ENCODE measurements at places on chromosomes 16 and 17. TPM values are rescaled to one million over a fixed set of nuclear protein-coding genes. Genes with fewer than 3 reads are reported as not detected.
A peak's percentile ranks its signal among the peaks of the same experiment; 100 is the strongest.

DNA sequence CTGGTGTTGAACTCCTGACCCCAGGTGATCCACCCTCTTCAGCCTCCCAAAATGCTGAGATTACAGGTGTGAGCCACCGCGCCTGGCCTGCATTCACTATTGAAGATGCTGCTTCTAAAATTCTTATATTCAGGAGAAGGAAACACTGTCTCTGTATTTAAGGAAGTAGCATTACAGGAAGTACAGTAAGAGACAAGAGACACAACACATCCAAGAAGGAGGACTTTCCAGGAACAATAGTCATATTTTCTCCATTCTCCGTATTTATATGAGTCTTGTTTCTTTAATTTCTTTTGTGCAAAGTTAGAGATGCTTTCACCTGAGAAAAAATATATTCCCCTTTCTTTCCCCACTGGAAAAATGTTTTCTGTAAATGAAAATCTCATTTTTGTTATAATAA is 18.3 kb upstream of the ABCA3 start:
- DNase-seq = no peak

The SLC13A2 gene
- total RNA-seq = not detected

GRCh38 chr17:35676441-35676840 is 55.0 kb upstream of the RASL10B start:
- DNase-seq = no peak

The FDXR gene
- total RNA-seq = 3.4 TPM

- peak; percentile 72 for DNase-seq
Measured at GRCh38 chr17:30104575-30105339, 11.9 kb upstream of the NSRP1 start.

DNA sequence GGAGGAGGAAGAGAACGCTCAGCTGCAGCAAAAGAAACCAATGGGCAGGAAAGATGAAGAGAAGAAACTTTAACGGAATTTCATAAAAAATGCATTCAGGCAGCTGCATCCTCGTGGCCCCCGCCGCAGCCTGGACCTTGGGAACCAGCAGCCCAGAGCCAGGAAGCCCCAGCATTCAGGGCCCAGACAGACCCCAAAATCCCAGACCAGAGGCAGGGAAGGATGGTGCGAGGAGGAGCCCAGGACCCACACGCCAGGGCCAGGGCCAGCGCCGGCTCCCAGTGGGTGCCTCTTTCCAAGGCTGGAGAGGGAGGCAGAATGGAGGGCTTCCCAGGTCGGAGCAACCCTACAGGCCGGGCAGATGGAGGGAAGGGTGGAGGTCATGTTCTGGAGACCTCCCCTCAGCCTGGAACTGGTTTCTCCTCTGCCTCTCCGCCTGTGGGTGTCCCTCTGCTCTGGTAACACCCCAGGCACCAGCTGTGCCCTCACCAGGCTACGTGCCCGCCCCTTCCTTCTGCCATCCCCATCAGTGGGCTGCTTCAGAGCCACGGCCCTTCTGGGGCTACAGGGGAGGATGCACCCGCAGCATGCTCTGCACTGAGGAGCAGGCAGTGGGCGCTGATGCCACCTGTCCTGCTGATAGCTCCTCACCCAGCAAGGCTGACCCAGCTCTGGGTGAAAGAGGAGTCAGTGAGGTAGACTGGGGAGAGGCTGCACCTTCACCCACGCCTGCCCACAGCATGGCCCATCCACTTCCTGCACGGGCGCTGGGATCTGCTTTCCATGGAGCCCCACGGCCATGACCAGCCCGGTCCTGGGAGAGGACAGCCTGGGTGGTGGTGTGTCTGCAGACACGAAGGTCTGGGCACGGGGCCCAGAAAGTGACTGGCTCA is 1.2 kb upstream of the MIF4GD start:
- peak; percentile 74 for DNase-seq

DNA sequence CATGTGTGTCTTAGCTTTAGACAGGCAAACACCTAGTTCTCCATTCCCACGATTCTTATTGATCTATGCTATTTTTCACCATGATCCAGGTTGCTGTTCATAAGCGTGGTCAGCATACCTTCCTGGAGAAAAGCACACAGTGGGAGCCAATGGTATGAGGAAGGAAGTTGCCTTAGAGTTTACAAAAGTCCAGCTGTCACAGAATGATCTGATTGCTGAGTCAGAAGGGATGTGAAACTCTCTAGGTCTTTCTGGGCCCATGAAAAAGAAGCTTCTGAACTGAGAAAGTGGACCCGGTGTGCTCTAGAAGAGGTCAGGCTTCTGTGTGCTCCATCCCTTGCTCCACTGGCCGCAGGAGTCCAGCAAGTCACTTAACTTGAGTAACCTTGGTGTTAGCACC is 71.0 kb upstream of the CCL1 start:
- DNase-seq = no peak

- DNase-seq = no peak
Measured at GRCh38 chr17:60548990-60549389, 22.9 kb upstream of the APPBP2 start.

The BCL6B gene
- total RNA-seq = 11.9 TPM

- no peak for DNase-seq
Measured at GRCh38 chr17:70804161-70804560, 634.8 kb downstream of the KCNJ2 start.

DNA sequence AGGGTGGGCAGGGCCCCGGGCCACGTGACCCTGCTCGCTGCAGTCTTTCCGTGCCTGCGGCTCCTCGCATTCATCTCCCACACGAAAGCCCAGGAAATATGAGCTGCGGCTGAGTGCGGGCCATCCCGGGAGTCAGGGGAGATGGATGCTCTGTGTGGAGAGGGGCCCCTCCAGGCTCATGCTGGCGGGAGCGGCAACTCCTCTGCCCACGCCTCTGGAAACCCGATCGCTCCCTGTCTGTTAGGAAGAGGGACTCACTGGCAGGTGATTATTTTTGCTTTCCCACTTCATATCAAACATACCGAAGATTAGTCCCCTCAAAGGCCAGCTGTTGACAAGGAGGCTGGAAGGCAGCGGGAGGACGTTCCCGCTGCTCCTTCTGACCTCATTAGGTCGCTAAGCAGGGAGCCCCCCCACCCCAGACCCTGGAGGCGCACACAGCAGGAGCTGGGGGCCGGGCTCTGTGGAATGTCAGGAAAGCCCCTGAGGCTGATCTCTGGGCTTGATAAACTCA is 228.5 kb downstream of the FOXL1 start:
- no peak for DNase-seq

GRCh38 chr16:21060027-21060510 is 90.6 kb downstream of the DNAH3 start:
- DNase-seq = no peak

The AOC2 gene
- 0.55 TPM for total RNA-seq

DNA sequence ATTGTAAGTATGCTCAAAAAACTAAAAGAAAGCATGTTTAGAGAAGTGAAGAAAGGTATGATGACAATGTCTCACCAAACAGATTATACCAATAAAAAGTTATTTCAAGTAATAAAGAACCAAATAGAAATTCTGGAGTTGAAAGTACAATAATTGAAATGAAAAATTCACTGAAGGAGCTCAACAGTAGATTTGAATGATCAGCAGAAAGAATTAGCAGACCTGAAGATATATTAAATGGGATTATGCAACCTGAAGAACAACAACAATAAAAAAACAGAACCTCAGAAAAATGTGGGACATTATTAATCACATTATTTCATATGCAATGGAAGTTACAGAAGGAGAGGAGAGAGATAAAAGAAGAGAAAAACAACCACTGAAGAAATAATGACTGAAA is 57.6 kb downstream of the ABCA8 start:
- no peak for DNase-seq

DNA sequence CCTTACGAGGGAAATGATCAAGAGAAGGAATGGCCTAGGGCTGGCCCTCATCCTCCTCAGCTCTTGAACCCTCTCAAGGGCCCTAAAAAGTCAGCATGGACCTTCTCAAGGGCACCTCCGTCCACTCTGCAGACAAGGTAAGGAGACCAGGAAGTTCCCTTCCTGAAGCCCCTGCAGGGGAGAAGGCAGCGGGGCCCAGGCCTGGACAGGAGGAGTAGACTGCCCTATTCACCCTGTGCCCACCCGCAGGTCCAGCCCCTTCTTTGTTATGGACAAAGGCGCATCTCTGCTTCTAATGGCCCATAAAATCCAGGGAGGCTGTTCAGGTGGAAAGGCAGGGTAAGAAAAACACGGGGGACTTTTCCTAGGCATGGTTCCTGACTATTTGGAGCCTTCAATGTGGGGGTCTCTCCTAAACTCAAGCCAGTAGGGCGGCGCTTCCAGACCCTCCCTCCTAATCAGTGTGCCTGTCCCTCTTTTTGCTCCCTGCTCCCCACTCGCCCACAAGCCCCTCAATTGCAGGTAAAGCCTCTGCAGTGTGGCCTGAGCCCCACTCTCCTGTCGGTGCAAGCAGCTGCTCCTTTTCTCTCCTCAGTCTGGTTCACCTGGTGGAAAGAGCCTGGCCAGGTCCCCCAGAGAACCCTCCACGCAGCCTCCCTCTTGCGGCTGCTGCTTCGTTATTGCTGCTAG is 28.2 kb downstream of the AXIN2 start:
- DNase-seq = no peak

- peak; percentile 48 for DNase-seq
Measured at GRCh38 chr17:81929253-81930141, 2.0 kb upstream of the MAFG start.

The IL34 gene
- total RNA-seq = 11.0 TPM

GRCh38 chr16:89410794-89411309 is 79.5 kb downstream of the ANKRD11 start:
- DNase-seq = peak; percentile 46

The AATF gene
- 38.7 TPM for total RNA-seq

The ENO3 gene
- 3,238 TPM for total RNA-seq

- DNase-seq = no peak
Measured at GRCh38 chr16:66950971-66951790, 9.9 kb upstream of the CES3 start.

GRCh38 chr17:19331134-19331533 is 31.4 kb downstream of the B9D1 start:
- no peak for DNase-seq

The EXOSC6 gene
- total RNA-seq = 12.3 TPM

DNA sequence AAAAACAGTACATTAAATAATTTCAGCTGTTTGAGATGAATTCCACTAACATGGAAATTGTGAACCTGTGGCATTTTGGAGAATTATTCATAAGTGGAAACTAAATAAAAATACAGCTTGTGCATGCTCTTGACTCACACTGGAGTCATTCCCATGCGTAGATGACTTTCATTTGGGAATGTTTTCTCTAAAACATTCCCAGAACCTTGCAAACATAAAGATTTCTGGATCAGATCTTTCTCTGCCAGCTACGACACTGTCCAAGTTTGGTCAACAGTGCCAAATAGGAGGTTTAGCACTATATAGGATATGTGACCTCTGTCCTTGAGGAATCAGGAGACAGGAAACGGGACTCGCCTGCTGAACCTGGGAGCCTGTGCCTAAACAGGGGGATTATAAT is 400.9 kb downstream of the SLC39A11 start:
- no peak for DNase-seq

GRCh38 chr17:41935641-41936040 is 5.2 kb downstream of the ODAD4 start:
- DNase-seq = no peak

The GNGT2 gene
- total RNA-seq = 2.0 TPM

- peak; percentile 80 for DNase-seq
Measured at GRCh38 chr17:42409523-42410318, 13.3 kb downstream of the CAVIN1 start.

The CORO1A gene
- 6.8 TPM for total RNA-seq

The GRIN2A gene
- 0.62 TPM for total RNA-seq

The CD79B gene
- 4.7 TPM for total RNA-seq

DNA sequence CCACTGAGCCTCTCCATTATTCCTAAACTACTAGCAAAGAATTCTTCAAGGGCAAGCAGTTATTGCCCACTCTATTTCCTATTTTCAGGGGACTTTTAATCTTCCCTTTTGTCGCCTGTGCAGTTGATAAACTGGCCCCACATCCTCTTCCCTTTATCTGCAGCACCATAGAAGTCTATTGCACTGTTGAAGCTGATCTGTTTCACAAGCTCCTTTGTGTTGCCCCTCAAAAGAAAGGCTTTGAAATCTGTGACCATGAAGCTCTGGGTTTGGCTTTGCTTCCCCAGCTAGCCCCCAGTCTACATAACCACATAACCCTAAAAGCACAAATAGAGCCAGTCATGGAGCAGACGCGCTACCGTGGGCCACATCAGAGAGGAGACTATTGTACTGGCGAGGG is 37.1 kb downstream of the CDRT15 start:
- DNase-seq = no peak

DNA sequence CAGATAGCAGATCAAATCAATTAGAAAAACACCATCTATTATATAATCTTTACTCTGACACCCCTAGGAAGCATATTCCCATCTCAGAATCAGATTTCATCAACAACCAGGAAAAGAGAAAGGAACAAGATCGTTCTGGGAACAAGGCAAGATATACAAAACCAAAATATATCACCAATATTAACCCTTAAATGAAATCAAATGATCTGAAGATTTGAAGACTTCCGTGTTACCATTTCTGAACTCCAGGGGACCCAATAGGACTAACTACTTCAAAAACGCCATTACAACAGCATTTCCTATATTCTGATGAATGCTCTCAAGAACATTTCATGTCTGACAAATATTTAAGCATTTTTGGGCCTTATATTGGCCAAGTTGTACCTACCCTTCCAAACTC is 624.2 kb upstream of the ZFHX3 start:
- DNase-seq = no peak

- no peak for DNase-seq
Measured at GRCh38 chr17:74919440-74920305, 3.4 kb downstream of the USH1G start.

DNA sequence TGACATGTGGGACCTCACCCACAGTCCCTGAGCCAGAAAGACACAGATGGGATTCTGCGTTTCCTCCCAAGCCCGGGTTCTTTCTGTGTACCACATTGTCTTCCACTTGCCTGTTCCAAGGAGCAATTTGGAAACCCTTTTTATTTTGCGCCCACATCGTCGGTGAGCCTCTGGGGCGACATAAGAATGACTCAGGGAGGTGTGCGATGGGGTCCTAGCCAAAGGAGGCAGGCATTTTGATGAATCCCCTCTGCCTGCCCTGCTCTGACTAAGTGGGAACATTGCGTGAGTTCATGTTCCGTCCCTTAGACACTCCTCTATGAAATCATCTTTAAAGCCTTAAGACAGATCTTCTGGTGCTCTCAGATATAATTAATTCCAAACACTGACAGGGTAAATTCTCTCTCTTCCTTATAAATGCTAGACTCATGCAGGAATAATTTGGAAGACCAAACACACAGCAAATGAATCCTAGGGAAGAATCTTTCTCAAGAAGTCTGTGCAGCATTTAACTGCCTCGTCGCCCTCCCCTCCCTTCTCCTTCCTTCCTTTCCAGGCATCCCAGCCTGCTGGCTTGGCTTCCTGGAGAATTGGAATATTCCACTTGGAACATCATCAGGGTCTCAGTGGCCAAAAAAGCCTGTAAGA is 52.7 kb upstream of the FOXF1 start:
- DNase-seq = no peak

GRCh38 chr16:56068816-56069215 is 122.5 kb upstream of the GNAO1 start:
- DNase-seq = no peak

- no peak for DNase-seq
Measured at GRCh38 chr16:53207810-53208752, 153.3 kb downstream of the CHD9 start.

All from psoas muscle (tissue), 8 donors.